Stimulated activated CD4-positive, alpha-beta T cell treated with anti-CD3 and anti-CD28 coated beads, Interleukin-1b, Interleukin-23, amount 100 ng/mL, for 1 hour (primary cell): ENCODE measurements at places on chromosomes 12 and 14.

GRCh38 chr12:124230117-124230757 lies 64.7 kb upstream of the RFLNA start:
- DNase-seq = no peak

DNA sequence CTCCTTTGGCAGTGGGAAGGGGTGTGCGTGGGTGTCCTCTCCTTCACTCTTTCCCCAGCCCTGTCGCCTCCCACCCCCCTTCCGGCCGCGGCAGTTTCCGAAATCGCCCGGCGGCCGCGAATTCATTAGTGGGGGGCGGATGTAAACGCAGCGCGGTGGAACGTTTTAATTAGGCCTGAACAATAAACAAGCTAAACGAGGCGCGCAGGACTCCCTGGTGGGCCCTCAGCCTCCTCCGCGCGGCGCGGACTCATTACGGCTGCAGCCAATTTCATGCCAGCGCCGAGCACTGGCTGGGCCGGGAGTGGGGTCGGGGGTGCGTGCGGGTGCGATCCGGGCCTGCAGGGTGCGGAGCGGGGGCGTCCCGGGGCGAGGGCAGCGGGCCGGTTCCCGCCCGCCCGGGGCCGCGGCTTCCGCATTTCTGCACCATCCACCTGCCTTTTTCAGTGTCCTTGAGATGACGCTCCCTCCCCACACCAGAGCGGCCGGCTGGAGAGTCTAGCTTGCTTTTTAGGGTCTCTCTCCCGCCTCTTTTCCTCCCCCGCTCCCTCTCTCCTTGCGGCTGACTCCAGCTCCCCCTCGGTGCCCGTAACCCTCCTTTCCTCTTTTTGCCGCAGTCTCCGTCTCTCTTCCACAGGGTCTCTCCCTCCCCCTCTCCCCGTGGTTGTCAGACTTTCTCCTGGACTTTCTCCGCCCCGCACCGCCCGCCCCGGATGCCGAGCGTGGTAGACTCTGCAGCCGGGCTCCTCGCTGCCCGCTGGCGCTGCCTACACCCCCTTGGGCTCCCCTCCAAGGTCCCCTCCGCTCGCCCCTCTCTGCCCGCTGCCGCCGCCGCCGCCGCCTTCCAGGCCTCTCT lies at the start of gene CISTR:
Gene CISTR, minus strand, starts transcription at position 644 of the 856 bp plus-strand sequence.
- DNase-seq = no peak

GRCh38 chr12:132396657-132397056 lies 67.3 kb upstream of the GALNT9 start:
- no peak for DNase-seq

DNA sequence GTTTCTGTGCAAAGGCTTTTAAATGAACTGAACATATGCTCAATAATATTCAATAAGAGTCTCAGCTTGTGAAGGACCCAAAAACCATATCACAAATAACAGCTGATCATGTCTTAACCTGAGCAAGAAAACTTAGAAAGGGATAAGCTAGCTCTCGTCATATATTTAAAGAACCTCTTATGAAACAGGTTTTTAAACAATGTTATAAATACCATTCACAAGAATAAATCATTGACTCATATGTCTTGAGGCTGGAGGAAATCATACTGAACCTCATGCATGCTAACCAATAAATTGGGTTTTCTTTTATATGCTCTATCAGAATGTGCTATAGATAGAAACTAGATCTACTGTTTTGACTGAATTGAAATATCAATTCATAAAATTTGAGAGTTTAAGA lies 426.9 kb downstream of the NOVA1 start:
- DNase-seq = no peak

DNA sequence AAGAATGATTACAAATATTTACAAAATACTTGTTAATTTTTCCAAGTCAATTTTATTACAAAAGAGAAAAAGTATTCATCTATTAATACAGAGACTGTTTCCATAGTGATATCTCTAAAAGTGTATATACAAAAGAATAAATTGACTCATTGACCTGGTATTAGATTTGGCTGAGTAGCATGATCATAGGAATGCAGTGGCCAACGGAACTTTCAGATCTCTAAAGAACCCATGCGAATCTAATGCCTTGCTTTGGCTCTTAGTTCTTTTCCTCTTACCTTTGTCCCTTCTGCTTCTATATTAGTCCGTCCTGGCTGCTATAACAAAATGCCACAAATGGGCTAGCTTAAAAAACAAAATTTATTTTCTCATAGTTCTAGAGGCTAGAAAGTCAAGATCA lies 717.8 kb downstream of the TMTC2 start:
- no peak for DNase-seq

- no peak for DNase-seq
Observed at GRCh38 chr12:21500786-21501257, 613 bp downstream of the RECQL start.

- no peak for DNase-seq
Observed at GRCh38 chr12:128830505-128830893, 6.7 kb upstream of the SLC15A4 start.

- DNase-seq = no peak
Observed at GRCh38 chr12:49564686-49565405, 3.1 kb downstream of the MCRS1 start.

- no peak for DNase-seq
Observed at GRCh38 chr12:3034067-3034750, 43.0 kb upstream of the TSPAN9 start.

- DNase-seq = no peak
Observed at GRCh38 chr12:106766393-106766826, 8.1 kb upstream of the RIC8B start.

- no peak for DNase-seq
Observed at GRCh38 chr14:68519671-68520187, 273.1 kb downstream of the ZFP36L1 start.

DNA sequence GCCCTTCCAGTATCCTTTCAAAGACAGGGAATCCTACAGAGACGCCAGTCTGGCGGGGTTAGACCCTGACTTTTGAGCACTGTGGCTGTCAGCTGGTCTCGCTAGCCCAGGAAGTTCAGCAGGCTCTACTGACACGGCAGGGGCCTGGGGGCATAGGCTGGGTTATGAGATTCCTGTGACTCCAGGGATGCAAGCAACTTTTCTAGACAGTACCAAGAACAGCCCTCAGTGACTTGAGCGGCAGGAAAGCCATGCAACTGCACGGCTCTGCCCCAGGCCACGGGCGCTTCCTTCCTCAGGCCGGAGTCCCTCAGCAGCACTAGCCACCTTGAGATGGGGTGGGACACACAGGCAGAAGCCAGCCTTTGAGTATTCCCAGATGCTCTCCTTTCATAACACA lies 5.1 kb upstream of the SIVA1 start:
- DNase-seq = no peak
